Fibroblast of gingiva (primary cell): ENCODE measurements at places on chromosomes 2 and 18.

GRCh38 chr2:121185571-121186074 is 99.4 kb downstream of the TFCP2L1 start:
- no peak for DNase-seq

GRCh38 chr2:232042911-232043574 is 81.5 kb downstream of the DIS3L2 start:
- DNase-seq: no peak

DNA sequence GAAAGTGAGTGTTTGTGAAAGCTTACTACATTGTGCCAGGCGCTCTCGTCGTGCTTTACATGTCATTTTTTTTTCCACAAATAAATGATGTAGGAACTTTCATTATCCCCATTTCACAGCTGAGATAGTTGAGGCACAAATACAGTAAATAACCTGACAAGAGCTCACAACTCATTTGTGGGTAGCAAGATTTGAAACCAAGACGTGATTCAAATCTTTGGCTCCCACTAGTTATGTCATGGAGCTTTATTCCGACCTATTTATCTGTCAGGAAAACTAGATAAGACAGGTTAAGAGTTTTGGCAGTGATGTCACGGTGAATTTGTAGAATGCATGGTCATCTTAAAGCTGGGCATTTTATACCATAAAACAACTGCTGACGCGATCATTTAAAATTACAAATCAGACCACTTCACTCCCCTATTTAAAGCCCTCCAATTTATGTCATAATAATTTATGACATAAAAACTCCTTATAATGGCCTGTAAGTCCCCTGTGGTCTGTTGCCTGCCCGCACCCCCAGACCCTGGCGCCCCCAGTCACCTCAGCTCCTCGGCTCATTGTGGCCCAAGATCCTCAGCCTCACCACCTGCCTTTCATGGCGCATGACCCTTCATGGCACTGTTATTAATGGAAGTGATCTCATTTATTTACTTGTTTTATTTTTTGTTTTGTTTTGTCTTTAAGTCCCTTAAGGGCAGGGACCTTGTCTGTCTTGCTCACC is 678 bp upstream of the ZNF24 start:
- DNase-seq: no peak

- no peak for DNase-seq
These were observed 273.3 kb downstream of the HDAC4 start for GRCh38 chr2:239127513-239127912.

- no peak for DNase-seq
These were observed 100.2 kb downstream of the ZBTB7C start for GRCh38 chr18:48308755-48309575.

DNA sequence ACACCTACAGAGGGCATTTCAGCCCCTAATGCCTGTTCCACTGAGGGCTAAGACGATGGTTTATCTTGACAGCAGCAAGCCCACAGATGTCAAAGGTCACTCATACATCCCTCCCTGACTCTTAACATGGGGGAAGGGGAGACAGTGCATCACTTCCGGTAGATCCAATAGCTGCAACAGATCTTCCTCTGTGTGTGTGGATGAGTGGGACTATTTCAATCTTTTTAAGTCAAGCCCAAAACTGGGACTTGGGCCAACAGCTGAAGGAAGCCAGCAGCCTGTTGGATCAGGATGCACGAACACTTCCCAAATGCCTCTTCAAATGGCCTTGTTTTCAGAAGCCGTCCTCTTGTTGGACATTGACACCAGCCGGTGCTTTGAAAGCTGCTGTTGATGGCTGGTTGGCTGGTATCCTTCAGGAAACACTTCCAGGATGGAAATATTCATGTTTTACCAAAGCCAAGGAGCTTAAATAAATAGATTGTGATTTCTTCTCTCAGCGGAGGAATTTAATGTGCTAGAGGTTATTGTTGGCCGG is 59.2 kb downstream of the IL1R2 start:
- peak; percentile 91 for DNase-seq

- DNase-seq: no peak
These were observed 60.0 kb upstream of the TEX51 start for GRCh38 chr2:126838716-126838985.

DNA sequence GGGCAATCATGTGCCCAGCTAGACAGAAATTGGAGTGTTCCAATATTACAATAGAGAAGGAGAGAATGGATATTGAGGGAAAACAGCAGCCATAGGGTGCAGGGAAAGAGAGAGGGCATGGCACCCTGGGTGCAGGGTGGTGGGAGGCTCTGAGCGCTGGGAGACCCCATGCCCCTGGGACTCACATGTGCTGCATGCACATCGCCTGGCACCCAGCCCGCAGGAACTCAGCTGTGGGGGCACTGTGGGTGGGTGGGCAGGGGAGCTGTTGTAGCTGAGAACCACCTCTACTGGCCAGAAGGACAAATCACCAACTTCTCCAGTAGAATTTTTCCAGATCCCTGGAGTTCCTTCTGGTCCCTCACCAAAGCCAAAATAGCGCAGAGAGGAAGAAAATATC is 7.2 kb upstream of the NEURL3 start:
- DNase-seq: no peak

GRCh38 chr2:182864949-182865570 is 1.4 kb downstream of the FRZB start:
- no peak for DNase-seq

DNA sequence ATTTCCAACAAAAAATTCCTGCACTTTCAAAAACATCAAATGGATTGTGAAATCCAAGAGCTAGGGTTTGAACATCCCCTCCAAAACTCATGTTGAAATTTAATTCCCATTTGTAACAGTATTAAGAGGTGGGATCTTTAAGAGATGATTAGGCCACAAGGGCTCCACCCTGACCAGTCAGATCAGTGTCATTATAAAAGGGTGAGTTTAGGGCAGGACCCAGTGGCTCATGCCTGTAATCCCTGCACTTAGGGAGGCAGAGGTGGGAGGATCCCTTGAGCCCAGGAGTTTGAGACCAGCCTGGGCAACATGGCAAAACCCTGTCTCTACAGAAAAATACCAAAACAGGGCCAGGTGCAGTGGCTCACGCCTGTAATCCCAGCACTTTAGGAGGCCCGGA is 8.9 kb downstream of the GTF3C2 start:
- no peak for DNase-seq

DNA sequence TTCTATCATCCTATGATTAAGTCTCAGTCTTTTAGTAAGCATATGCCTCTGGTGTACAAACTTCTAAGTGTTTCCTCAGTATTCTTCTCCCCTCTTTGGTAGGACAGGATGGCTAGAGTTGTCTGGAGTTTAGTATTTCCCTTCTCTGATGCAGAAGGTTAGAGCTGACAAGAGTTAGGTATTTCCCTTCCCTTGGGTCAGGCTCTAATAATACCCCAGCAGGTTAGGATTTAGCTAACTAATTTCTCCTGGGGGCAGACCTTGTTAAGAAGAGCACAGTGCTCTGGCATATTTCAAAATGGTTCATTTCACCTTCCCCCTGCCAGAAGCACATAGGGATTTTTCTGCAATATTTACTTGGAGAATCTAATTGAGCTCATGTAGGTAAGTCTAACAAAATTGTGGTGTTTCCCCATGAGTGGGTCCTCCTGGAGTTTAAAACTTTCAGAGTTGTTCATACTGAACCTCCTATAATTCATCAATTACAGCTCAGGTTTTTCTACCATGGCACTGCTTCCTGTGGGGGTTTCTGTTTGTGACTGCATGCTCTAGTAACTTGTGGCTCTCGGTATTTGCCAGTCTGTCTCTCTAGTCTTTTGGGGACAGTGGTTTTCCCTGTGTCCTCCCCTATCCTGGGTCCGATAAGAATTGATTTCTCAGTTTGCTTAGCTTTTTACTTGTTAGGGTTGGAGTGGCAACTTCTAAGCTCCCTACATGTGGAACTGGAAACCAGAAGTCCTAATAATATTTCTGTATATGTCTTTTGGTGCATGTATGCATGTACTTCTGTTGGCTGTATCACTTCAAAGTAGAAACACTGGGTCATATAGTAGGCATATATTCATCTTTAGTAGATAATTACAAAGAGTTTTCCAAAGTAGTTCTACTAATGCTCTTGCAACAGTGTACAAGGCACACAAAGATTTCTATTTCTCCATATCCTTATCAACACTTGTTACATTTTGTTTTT is 77.7 kb downstream of the GDF7 start:
- no peak for DNase-seq

DNA sequence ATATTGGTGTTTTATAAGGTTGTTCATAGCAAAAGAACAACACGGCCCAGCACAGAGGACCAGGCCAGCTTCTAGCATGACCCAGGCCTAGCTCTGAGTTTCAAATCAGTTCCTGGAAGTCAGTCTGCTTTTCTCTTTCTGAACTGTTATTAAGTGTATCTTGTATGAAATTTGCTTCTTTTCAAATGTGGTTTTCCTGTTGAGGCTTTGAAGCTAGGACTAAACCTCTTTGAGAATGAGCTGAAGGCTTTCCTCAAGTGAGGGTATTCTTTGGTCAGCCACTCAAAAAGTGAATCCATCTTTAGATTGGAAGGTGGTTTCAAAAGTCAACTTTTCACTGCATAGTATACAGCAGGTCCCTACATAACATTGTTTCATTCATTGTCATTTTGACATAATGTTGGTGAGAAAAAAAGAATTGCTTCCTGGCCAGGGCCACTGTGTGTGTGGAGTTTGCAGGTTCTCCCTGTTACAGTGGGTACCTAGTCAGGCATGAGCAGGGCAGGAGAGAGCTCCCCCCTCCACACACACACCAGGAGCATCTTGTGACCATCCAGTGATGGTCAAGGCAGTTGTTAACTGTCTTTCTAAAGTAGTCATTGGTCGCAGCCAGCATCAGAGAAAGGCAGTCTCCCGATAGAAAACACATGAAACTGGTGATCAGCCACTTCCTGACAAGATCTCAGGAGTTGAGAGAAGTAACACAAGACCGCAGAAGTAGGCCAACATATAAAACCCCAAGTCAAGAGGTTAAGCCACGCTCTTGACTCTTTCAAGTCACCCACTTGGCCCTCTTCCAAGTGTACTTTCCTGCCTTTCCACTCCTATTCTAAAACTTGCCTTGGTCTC is 6.7 kb upstream of the ACAA2 start:
- no peak for DNase-seq

- DNase-seq: no peak
These were observed 211.2 kb upstream of the CTAGE1 start for GRCh38 chr18:22628795-22629510.
